ENCODE measurements at places on chromosomes 2 and 18.

- no peak for DNase-seq
These were observed 169.4 kb downstream of the NEDD4L start for GRCh38 chr18:58213440-58213839.

GRCh38 chr2:109213646-109214433 lies 84.8 kb downstream of the SH3RF3 start:
- no peak for DNase-seq

GRCh38 chr18:67261931-67262552 lies 254.5 kb downstream of the DSEL start:
- no peak for DNase-seq

DNA sequence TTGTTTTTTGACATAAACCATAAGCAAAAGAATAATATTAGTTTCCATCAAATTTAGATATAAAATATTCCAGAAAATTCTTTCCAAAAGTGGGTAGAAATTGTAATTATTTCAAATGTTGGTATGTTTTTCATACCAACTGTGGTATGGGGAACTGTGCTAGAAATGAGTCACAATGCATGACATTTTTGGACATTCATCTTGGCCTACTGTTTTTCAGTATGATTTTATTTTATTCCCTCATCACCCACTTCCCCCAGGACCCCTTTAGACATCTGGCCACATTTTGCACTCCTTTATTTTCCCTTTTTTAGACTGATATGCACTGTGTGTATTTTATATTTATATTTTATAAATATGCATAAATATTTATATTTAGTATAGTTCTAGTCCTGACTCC lies 97.1 kb downstream of the DPP4 start:
- DNase-seq, result no peak

DNA sequence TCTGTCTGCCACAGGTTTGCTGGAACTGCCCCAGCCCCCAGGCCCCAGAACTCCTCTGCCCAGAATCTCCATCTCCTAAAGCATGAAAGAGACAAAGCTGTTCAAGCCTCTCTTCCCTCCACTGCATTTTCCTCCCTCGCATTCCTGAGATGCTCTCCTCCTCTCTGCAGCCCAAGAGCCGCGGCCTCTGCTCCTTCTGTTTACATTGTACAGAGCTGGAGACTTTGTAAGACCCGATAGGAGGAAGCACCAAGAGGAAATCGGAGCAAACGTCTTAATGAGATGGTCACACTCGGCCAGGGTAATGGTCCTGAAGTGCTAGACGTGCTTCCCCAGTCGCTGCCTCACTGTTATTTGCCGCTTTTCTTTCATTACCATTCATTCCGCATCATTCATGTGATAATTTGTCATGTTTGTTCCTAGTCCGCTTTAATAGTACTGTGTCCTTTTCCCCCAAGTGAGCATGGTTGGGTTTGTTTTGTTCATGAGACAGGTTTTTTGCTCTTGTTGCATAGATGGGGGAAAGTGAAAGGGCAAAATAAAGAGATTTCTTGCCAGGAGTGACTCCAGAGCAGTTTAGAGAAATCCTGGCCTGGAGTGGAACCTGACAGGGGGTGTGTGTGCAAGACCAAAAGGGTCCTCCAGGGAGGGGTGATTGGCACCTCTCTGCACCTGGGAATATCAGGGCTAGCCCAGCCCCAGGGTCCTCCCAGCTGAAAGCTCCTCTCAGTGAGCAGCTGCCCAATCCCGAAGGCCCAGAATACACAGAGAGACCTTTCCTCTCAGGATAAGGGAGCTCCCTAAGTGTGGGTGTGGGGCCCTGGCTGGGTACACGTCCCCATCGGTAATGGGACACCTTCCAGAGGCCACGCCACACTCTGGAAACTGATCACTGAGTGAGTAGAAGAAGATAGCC lies 44.9 kb upstream of the ID2 start:
- DNase-seq, result no peak

All from HEK293T (cell line).